ENCODE measurements at places on chromosomes 4 and X. TPM values are rescaled to one million over a fixed set of nuclear protein-coding genes. Genes with fewer than 3 reads are reported as not detected.
A peak's percentile ranks its signal among the peaks of the same experiment; 100 is the strongest.

Gene DMRTC1
- total RNA-seq, result not detected

GRCh38 chr4:159126716-159127115, 23.8 kb downstream of the RAPGEF2 start:
- no peak overlapping the region for H3K27ac ChIP-seq
- no peak for DNase-seq
- no peaks in the 10 kb centered on the region for H3K36me3 ChIP-seq
- no peak overlapping the region for H3K4me3 ChIP-seq
- H3K27me3 ChIP-seq, result no peaks in the 10 kb centered on the region
- no peaks in the 10 kb centered on the region for H3K4me1 ChIP-seq

GRCh38 chr4:117971403-117971802, 62.9 kb upstream of the NDST3 start:
- H3K27me3 ChIP-seq, result no peaks in the 10 kb centered on the region
- H3K4me1 ChIP-seq, result no peaks in the 10 kb centered on the region
- H3K36me3 ChIP-seq, result no peaks in the 10 kb centered on the region

- H3K4me1 ChIP-seq, result peaks cover 10% of the 10 kb centered on the region
- peak overlapping the region; percentile 47 for H3K27ac ChIP-seq
- no peaks in the 10 kb centered on the region for H3K27me3 ChIP-seq
- no peak overlapping the region for H3K4me3 ChIP-seq
Observed at GRCh38 chr4:138953961-138954371, 61.6 kb upstream of the NOCT start.

DNA sequence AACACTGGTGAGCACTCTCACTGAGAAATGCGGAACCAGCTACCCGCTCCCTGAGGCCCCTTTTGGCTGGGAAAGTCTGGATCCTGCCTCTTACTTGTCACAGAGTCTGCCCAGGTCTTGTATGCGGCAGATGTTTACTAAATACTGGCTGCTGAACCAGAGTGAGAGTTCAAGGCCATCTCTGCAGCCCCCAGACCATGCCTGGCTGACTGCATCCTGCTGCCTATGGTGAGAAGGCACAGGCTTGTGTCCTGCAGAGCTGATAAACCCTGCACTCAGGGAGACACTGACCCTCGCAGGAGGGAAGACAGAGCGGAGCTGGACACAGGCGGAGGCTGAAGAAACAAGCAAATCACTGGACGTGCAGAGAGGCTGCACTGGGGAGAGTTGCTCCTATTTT, 46.5 kb downstream of the JAKMIP1 start:
- no peaks in the 10 kb centered on the region for H3K27me3 ChIP-seq
- no peak overlapping the region for H3K27ac ChIP-seq

DNA sequence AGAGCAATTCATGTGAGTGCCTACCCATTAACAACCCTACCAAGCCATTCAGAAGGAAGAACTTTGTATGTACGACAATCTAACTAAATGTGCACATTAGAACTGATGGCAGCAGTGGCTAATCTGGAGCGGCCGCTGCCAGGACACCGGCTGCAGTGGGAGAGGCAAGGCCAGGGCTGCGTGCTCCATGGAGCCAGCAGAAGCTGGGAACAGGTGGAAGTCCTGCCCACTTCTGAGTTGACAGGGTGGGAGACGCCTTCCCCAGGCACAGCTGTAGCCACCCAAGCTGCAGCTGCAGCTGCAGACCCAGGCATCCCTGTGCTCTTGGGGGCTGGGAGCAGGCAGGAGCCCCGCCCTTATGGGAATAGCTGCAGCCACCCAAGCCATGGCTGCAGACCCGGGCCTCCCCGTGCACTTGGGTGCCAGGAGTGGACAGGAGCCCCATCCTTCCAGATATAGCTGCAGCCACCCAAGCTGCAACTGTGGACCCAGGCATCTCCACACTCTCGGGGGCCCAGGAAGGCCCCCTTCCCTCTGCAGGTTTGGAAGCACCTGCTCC, 79.1 kb upstream of the DDX60 start:
- H3K4me1 ChIP-seq, result no peaks in the 10 kb centered on the region
- no peak overlapping the region for H3K4me3 ChIP-seq
- no peak overlapping the region for H3K27ac ChIP-seq
- H3K36me3 ChIP-seq, result peaks cover 71% of the 10 kb centered on the region

DNA sequence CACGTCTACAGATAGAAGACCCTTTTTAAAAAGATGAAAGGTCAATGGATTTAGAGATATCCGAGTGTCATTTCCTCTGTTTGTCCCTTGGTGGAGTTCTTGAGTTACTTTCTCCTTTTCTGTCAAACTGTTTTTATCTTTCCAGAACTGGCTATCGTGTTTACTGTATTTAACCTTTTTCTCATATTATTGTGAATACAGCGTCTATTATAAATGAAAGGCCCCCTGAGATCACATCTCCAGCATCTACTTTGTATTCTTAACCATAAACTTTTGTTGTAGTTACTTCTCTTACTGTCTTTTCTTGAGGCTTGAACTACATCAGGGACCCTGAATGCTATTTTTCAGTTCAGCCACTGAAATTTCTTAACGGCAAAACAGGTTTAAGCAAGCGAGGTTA, 4.0 kb upstream of the PCDH7 start:
- H3K36me3 ChIP-seq, result no peaks in the 10 kb centered on the region
- no peak for DNase-seq
- H3K27ac ChIP-seq, result no peak overlapping the region
- H3K4me3 ChIP-seq, result peak overlapping the region; percentile 69

Gene HSFX3
- not detected for total RNA-seq

- H3K36me3 ChIP-seq, result no peaks in the 10 kb centered on the region
- H3K4me3 ChIP-seq, result no peak overlapping the region
- DNase-seq, result no peak
Observed at GRCh38 chrX:103883533-103883932, 51.5 kb upstream of the RAB9B start.

DNA sequence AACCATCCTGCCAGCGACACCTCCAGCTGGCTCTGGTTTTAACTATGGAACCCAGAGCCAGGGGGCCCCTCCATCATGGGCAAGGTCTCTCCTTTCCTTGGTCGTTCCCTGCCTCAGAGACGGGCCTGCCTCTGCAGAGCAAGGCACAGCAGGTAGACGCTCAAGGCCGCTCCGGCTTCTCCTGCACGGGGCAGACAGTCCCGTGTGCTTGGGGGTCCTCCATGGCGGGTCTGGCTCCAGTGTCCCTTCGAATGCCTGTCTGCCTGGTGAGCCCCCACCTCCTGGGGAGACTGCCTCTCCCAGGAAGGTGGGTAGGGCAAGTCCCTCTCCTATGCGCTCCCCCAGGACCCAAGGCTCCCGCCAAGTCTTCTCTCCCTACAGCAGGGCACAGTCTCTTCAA, 71.5 kb downstream of the ACOX3 start:
- H3K36me3 ChIP-seq, result no peaks in the 10 kb centered on the region
- no peaks in the 10 kb centered on the region for H3K27me3 ChIP-seq
- H3K4me3 ChIP-seq, result no peak overlapping the region
- no peaks in the 10 kb centered on the region for H3K4me1 ChIP-seq
- H3K27ac ChIP-seq, result no peak overlapping the region

GRCh38 chrX:152024710-152025109, 50.2 kb upstream of the GABRE start:
- DNase-seq, result no peak
- H3K4me1 ChIP-seq, result no peaks in the 10 kb centered on the region
- H3K27ac ChIP-seq, result no peak overlapping the region
- no peak overlapping the region for H3K4me3 ChIP-seq
- H3K27me3 ChIP-seq, result no peaks in the 10 kb centered on the region

DNA sequence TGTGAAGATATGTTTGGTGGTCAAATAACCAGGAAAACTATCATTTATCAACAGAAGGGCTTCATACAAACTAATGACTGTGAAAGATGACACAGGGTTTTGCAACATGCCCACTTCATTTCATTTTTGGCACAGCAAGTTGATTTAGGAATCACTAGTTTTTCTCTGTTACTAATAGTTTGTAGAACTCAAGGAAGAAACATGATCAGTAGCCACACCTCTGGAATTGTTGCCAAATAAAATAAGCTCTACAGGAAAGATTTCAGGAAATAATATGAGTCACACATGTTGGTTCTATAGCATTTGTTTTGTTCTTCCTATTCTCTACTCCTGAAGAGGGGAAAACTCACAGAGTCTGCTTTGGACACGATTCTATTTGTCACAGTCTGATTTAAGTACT, 255.4 kb downstream of the TLL1 start:
- no peaks in the 10 kb centered on the region for H3K27me3 ChIP-seq
- no peak overlapping the region for H3K27ac ChIP-seq
- no peak for DNase-seq
- no peaks in the 10 kb centered on the region for H3K36me3 ChIP-seq
- H3K4me3 ChIP-seq, result no peak overlapping the region

- no peak overlapping the region for H3K4me3 ChIP-seq
- H3K4me1 ChIP-seq, result no peaks in the 10 kb centered on the region
- DNase-seq, result no peak
- H3K27me3 ChIP-seq, result no peaks in the 10 kb centered on the region
- H3K27ac ChIP-seq, result no peak overlapping the region
Observed at GRCh38 chrX:37958525-37959211, 47.7 kb upstream of the SYTL5 start.

DNA sequence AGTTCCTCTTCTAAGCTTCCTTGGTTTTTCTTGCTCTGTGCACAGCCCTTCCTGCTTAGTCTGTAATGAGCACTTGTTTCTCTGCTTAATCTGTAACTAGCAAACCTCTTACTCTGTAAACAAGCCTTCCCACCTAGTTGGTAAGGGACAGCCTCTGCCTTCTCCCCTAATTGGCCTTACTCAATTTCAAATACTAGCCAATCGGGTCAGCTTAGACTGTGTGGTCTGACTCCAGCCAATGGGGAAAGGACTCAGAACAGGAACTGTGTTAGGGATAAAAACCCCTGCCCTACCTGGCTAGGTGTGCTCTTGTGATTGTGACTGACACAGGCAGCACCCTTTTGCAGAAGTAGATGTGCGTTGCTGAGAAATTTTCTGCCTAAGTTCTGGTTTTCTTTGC, 136.5 kb upstream of the AADAT start:
- no peaks in the 10 kb centered on the region for H3K27me3 ChIP-seq
- no peak overlapping the region for H3K4me3 ChIP-seq
- H3K27ac ChIP-seq, result no peak overlapping the region
- DNase-seq, result no peak
- no peaks in the 10 kb centered on the region for H3K36me3 ChIP-seq
- H3K4me1 ChIP-seq, result no peaks in the 10 kb centered on the region

- DNase-seq, result no peak
- no peak overlapping the region for H3K4me3 ChIP-seq
- no peaks in the 10 kb centered on the region for H3K36me3 ChIP-seq
- no peaks in the 10 kb centered on the region for H3K27me3 ChIP-seq
- no peak overlapping the region for H3K27ac ChIP-seq
Observed at GRCh38 chr4:114279711-114280110, 300.3 kb upstream of the ARSJ start.

GRCh38 chr4:45094684-45095083, 368.3 kb upstream of the GNPDA2 start:
- no peaks in the 10 kb centered on the region for H3K36me3 ChIP-seq
- no peak for DNase-seq
- H3K27me3 ChIP-seq, result no peaks in the 10 kb centered on the region
- no peaks in the 10 kb centered on the region for H3K4me1 ChIP-seq
- no peak overlapping the region for H3K4me3 ChIP-seq

Gene GPC4
- total RNA-seq, result 29.1 TPM

DNA sequence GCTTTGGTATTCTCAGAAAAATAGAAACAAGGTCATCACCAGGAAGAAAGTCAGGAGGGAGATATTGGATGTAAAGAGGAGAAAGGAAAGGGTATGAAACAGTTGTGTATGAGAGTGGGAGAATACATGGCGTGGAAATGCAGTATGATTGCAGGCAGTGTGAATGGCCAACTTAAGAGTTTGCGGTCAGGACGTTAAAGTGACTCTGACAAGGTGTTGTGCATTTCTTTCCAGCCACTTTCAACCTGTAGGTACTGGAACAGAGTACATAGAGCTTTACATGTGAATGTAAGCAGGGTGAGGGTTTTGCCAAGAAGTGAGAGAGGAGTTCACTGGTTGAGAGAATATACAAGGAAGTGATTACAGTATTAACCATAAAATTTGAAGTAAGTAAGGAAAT, 15.7 kb downstream of the ATP10D start:
- no peak overlapping the region for H3K4me3 ChIP-seq
- no peaks in the 10 kb centered on the region for H3K27me3 ChIP-seq
- no peak for DNase-seq
- H3K4me1 ChIP-seq, result peaks cover 18% of the 10 kb centered on the region
- H3K27ac ChIP-seq, result no peak overlapping the region
- H3K36me3 ChIP-seq, result no peaks in the 10 kb centered on the region

GRCh38 chr4:856225-856901, 30.4 kb upstream of the CPLX1 start:
- no peak overlapping the region for H3K27ac ChIP-seq
- peaks cover 25% of the 10 kb centered on the region for H3K36me3 ChIP-seq
- H3K4me1 ChIP-seq, result no peaks in the 10 kb centered on the region
- no peak overlapping the region for H3K4me3 ChIP-seq
- DNase-seq, result no peak
- no peaks in the 10 kb centered on the region for H3K27me3 ChIP-seq

Gene ASB12
- total RNA-seq, result not detected

DNA sequence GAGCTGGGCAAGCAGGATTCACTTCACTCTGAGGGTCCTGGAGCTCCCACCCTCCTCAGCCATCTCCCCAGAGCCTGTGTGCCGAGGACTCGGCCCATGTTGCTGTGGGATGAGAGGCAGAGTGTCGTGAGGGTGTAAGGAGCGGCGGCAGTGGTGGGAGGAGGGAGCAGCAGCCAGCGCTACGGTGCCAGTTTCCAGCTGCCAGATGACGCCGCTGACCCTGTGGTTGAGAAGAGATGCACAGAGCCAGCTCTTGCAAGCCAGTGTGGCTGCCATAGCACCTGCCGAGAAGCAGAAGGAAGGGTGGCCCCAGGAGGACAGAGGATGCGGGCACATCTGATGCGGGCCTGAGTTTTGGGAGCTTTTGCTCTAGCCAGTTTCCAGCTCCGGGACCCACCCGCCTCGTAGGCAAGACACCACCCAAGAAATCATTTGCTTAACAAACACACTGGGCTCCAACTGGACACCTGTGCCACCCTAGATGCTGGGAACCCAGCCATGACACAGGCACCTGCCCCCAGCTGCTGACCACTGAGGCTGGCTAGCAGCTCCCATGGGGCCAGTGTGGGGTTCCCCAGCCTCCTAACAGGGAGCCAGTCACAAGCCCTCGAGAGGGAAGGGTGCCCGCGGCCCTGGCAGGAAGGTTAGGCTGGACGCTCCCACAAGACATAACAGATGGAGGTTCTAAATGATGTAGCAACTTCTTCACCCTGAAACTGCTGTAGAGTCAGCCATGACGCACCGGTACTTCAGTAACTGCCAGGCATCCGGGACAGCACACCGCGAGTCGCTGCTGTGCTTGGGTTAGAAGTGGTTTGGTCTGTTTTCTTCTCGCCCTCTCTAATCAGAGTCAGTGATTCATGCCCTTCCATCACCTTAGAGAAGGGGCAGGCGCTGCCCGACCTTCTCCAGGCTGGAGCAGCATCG, 8.9 kb downstream of the MSANTD1 start:
- no peak overlapping the region for H3K27ac ChIP-seq
- peak; percentile 4 for DNase-seq
- H3K27me3 ChIP-seq, result no peaks in the 10 kb centered on the region

GRCh38 chr4:38360201-38360600, 303.8 kb upstream of the KLF3 start:
- no peaks in the 10 kb centered on the region for H3K36me3 ChIP-seq
- no peak overlapping the region for H3K27ac ChIP-seq
- no peak overlapping the region for H3K4me3 ChIP-seq

All from tibial nerve (tissue), 4 donors.